ENCODE measurements at places on chromosomes 6 and 20. TPM values are rescaled to one million over a fixed set of nuclear protein-coding genes. Genes with fewer than 3 reads are reported as not detected.

- no peak for DNase-seq
Observed at GRCh38 chr6:149567945-149568585, 1.9 kb downstream of the GINM1 start.

DNA sequence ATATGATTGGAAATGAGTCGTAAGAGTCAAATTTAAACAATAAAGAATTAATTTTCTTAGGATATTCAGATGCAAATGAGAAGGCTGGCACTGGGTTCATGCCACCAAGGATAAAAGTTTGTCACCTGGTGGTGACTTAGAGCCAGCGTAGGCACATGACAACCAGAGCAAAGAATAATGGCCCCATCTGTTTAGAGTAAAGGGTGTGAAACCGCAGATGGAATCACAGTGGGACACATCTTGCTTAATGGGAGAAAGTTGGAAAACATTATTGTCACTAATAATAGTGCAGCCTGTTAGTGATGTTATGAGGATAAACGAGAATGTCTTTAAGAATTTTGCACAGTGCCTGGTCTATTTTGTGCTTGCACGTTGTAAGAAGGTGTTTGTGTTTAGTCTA, 727.8 kb downstream of the QKI start:
- DNase-seq: no peak

- DNase-seq: no peak
Observed at GRCh38 chr20:19212469-19212815, at the start of gene SLC24A3. Gene SLC24A3, plus strand, starts transcription at chr20:19212642.

Gene COL9A3
- polyA plus RNA-seq: not detected

Gene CPNE5
- polyA plus RNA-seq: 0.52 TPM

Gene KCNK15
- polyA plus RNA-seq: not detected
